ENCODE measurements at places on chromosomes 6 and 20.

DNA sequence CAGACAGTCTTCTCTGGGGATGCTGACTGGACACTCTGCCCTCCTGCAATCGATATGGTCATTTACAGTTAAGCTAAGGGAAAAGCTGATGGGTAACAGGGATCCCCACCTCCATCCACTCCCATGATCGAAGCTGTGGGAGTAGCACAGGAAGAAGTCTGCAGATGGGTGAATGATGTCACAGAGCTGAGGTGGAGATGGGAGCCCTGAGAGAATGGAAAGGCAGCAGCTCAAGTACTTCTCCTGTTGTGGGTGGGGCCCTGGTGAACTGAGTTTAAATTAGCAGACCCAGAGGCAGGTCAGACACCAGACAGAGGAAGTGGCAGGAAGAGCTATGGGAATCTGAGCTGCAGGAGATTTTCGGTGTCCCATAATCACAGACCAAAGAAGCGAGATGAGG, 29.0 kb downstream of the HDGFL1 start:
- DNase-seq = no peak

DNA sequence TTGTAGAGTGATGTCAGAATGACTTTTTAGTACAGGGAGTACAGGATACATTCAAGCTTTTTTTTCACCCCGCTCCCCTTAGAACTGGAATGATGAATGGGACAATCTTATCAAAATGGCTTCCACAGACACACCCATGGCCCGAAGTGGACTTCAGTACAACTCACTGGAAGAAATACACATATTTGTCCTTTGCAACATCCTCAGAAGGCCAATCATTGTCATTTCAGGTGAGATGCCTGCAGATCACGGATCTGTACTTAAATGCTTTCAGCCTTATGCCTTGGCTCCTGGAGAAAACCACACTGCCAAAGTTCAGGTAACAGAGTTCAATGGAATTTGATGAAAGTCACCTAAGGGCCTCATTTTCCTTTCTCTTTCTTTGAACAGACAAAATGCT, 8.5 kb downstream of the TNFAIP3 start:
- DNase-seq = no peak

GRCh38 chr6:3389390-3390167, 67.3 kb downstream of the SLC22A23 start:
- no peak for DNase-seq

DNA sequence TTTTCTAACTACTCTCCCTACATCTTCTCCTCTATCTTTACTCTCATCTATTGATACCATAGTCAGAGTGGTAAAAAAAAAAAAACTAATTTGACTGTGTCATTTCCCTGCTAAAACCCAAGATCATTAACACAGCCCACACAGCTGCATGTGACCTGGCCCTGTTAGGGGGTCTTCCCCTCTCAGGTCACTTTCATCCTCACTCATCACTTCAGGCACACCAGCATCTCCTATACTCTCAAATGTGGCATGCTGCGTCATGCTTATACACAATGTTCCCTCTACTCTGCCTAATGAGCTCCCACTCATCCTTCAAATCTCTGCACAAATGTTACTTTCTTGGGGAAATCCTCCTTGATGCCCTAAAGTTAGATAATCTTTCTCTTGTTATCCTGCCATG, 86.8 kb downstream of the CDK19 start:
- no peak for DNase-seq

DNA sequence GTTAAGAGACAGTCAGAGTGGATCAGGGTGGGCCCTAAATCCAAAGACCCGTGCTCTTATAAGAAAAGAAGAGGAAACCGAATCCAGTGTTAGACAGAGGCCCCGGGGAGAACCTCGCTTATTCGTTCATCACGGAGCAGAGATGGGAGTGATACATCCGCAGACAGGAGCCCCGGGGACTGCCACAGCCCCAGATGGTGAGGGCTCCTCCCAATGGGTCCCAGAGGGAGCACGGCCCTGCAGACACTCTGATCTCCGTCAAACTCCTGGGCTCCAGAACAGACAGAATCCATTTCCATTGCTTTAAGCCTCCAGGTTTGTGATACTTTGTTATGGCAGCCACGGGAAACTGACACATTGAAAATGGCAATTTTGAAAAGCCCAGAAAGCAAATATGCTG, 47.0 kb downstream of the CDH4 start:
- DNase-seq = no peak

- DNase-seq = no peak
Observed at GRCh38 chr6:35076997-35077712, 64.0 kb downstream of the TCP11 start.

GRCh38 chr6:130070792-130071191, 52.4 kb downstream of the L3MBTL3 start:
- DNase-seq = no peak

- no peak for DNase-seq
Observed at GRCh38 chr6:16146527-16146955, 17.7 kb downstream of the MYLIP start.

- DNase-seq = no peak
Observed at GRCh38 chr6:7554533-7555275, 13.2 kb downstream of the DSP start.

DNA sequence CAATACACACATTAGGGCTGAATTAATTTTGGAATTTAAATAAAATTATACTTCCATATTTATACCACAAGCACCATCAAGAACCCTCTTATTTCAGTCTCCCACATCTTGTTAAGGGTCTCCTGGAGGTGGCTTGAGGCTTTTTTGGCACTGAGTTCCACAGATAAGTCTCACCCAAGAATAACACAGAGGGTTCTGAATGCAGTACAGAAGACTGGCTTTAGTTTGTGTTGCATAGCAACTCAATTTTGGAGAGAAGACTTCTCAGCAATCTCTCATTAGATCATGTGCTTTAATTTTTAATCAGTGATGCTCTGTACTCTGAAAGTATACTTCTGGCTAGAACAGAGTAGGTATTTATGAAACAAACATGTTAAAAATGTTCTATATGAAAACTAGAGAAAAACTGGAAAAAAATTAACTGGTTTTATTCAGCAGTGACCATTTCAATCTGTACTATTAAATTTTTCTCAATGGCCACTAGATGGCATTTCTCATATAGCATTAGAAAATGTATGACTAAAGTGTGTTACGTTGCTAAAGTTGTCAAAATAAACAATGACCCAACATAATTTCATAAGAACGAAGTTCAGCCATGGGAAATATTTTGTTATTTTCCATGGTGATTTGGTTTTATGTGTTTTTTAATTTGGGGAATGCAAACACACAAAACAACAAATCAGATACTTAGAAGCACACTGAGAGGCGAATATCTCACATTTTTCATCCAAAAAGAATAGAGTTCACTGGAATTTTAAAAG, 32.7 kb upstream of the MAP7 start:
- no peak for DNase-seq

Measured in cortex of kidney (tissue), 1 donor.